ENCODE measurements at places on chromosomes 4 and X. TPM values are rescaled to one million over a fixed set of nuclear protein-coding genes. Genes with fewer than 3 reads are reported as not detected.

Gene SPANXA2
- not detected for total RNA-seq

Gene ANAPC4
- total RNA-seq: 33.9 TPM

Gene PGAM4
- total RNA-seq: not detected

Gene MCUB
- 2.9 TPM for total RNA-seq

Gene ADAM29
- total RNA-seq: not detected

Gene ZNF275
- 8.0 TPM for total RNA-seq

Gene ADGRG4
- total RNA-seq: not detected

DNA sequence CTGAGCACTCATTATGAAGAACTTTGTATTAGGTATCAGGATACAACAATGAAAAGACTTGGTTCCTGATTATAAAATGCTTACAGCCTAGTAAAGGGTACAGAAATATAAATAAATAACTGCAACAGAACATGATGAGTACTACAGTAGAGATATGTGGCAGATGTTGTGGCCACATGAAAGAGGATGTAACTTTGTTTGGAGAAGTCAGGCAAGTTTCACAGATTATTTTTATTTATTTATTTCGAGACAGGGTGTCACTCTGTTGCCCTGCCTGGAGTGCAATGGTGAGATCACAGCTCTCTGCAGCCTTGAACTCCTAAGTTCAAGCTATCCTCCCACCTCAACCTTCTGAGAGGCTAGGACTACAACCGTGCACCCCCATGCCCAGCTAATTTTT lies 15.8 kb upstream of the UBE2K start:
- H3K27ac ChIP-seq: no peak overlapping the region
- H3K27me3 ChIP-seq: no peaks in the 10 kb centered on the region
- H3K4me3 ChIP-seq: no peak overlapping the region
- DNase-seq: peak; percentile 6
- H3K4me1 ChIP-seq: no peaks in the 10 kb centered on the region

GRCh38 chr4:54566608-54567007 lies 91.1 kb upstream of the KIT start:
- no peaks in the 10 kb centered on the region for H3K4me1 ChIP-seq
- H3K27me3 ChIP-seq: no peaks in the 10 kb centered on the region
- no peak for DNase-seq
- H3K27ac ChIP-seq: no peak overlapping the region
- H3K4me3 ChIP-seq: no peak overlapping the region
- no peaks in the 10 kb centered on the region for H3K36me3 ChIP-seq

GRCh38 chr4:109810552-109811387 lies 4.8 kb upstream of the GAR1 start:
- H3K4me1 ChIP-seq: peaks cover 6% of the 10 kb centered on the region
- H3K36me3 ChIP-seq: no peaks in the 10 kb centered on the region
- no peak for DNase-seq
- no peak overlapping the region for H3K4me3 ChIP-seq
- H3K27ac ChIP-seq: no peak overlapping the region

GRCh38 chrX:8679550-8679949 lies 52.4 kb downstream of the ANOS1 start:
- H3K4me3 ChIP-seq: no peak overlapping the region
- H3K4me1 ChIP-seq: no peaks in the 10 kb centered on the region
- no peaks in the 10 kb centered on the region for H3K36me3 ChIP-seq
- no peak overlapping the region for H3K27ac ChIP-seq
- H3K27me3 ChIP-seq: no peaks in the 10 kb centered on the region

DNA sequence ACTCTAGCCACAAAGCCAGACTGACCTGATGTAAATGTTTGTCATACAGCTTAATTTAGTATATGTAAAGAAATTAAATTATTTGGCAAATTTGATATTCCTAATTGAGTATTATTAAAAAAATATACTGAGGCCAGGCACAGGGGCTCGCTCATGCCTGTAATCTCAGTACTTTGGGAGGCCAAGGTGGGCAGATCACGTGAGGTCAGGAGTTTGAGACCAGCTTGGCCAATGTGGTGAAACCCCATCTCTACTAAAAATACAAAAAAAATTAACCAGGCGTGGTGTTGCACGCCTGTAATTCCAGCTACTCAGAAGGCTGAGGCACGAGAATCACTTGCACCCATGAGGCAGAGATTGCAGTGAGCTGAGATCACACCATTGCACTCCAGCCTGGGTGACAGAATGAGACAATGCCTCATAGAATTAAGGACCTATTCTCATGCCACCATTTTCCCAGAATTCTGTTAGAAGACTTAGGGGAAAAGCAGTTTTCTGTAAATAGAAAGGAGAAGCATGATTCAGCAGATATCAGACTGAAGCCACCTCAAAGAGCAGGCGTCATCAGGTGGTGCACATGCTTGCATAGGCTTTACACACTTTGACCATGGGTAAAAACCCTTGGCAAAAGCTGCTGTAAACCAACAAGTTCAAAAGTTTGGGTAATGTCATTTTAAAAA lies 6.1 kb downstream of the UBQLN2 start:
- no peaks in the 10 kb centered on the region for H3K27me3 ChIP-seq
- DNase-seq: no peak
- H3K36me3 ChIP-seq: no peaks in the 10 kb centered on the region

DNA sequence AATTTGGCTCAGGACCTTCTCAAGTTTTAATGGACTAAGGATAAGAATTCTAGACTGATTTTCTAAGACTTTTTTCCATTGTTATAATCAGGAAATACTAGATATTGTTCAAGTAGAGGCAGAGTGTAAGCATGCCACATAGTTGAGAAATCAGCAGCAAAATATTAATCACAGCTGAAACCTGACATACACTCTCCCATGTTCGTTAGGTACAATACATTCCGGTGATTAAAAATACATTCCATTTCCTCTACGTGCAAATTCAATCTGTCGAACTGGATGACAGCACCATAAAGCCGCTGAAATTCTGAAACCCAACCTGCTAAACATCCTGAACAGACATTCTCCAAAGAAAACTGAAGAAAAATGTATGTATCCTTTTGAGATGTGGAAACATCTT lies 587.6 kb upstream of the DIPK2B start:
- H3K4me1 ChIP-seq: no peaks in the 10 kb centered on the region
- H3K36me3 ChIP-seq: no peaks in the 10 kb centered on the region
- no peaks in the 10 kb centered on the region for H3K27me3 ChIP-seq
- no peak overlapping the region for H3K27ac ChIP-seq
- no peak overlapping the region for H3K4me3 ChIP-seq

- H3K4me3 ChIP-seq: no peak overlapping the region
- no peak for DNase-seq
- H3K27ac ChIP-seq: no peak overlapping the region
Observed at GRCh38 chrX:132063862-132064261, 40.8 kb downstream of the STK26 start.

DNA sequence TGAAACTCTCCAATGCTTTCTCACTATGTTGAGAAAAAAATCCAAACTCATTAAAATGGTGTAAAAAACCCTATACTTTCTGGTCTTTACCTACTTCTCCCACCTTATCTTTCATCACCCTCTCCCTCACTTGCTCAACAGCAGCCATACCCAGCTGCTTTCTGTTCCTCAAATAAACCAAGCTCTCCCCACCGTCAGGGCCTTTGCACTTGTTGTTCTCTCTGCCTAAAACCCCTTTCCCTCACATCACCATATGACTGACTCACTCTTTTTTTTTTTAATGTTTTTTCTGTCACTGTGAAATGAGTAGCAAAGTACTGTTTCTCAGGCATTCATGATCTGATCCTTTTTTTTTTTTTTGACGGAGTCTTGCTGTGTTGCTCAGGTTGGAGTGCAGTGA lies 122.3 kb upstream of the TMEM164 start:
- no peaks in the 10 kb centered on the region for H3K27me3 ChIP-seq
- H3K27ac ChIP-seq: no peak overlapping the region
- no peak overlapping the region for H3K4me3 ChIP-seq
- DNase-seq: peak; percentile 27
- H3K4me1 ChIP-seq: no peaks in the 10 kb centered on the region

DNA sequence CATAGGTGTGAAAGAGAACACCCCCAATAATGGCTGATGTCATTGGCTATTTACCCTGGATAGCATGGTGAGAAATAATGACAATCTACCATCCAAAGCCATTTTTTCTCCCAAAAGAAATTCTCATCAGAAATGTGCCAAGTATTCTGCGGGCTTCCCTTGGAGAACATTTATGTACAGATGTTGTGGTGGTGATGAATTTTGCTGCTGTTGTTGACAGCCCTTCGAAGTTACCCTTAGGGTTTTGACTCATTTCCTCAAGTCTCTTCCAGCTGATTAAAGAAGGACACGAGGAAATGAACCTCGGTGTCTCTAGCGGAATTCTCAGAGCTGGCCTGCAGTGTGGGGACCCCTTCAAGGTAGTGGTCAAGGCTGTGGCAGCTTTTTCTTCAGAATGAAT lies 3.4 kb downstream of the KIT start:
- no peaks in the 10 kb centered on the region for H3K27me3 ChIP-seq
- H3K4me3 ChIP-seq: no peak overlapping the region
- peaks cover 33% of the 10 kb centered on the region for H3K4me1 ChIP-seq
- no peak for DNase-seq
- no peak overlapping the region for H3K27ac ChIP-seq

DNA sequence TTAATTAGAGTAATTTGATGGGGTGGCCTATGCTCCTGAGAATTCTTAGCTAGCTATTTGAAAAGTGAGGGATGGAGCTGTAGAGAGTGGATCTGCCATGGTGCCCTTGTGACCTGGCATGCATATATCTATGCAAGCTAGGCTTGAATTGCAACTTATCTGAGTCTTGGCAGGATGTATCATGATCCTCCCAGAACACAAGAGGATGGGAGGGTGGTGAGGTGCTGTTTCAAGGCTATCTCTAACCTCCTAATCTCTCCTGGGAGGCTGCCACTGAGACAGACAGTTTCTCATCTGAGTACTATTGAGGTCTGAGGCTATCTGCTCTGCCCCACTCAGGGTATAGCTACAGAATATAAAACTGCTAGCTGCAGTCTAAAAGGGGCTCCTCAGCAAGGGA lies 56.6 kb downstream of the BRCC3 start:
- no peak overlapping the region for H3K4me3 ChIP-seq
- no peak overlapping the region for H3K27ac ChIP-seq
- DNase-seq: no peak

DNA sequence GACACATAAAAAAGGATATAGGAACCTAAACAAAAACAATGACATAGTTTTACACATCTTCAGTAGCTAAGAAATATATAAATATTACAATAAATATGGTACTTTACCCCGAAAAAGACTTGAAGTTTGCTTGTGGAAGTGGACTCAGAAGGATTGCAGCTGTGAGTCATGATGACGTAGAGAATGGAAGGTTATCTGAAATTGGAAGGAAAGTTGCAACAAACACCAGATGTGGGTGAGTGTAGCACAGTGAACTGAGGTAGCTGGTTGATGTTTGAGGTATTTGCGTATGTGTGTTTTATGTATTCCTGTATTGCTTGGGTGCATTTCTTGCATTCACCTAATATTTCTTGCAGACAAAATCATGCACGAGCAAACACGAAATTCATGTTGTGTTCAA lies 113.0 kb downstream of the ARX start:
- no peaks in the 10 kb centered on the region for H3K27me3 ChIP-seq
- no peak overlapping the region for H3K4me3 ChIP-seq
- H3K36me3 ChIP-seq: no peaks in the 10 kb centered on the region
- no peak overlapping the region for H3K27ac ChIP-seq
- no peaks in the 10 kb centered on the region for H3K4me1 ChIP-seq
- no peak for DNase-seq

GRCh38 chr4:147779451-147779850 lies 47.6 kb downstream of the ARHGAP10 start:
- H3K36me3 ChIP-seq: no peaks in the 10 kb centered on the region
- peaks cover 3% of the 10 kb centered on the region for H3K4me1 ChIP-seq
- H3K27me3 ChIP-seq: no peaks in the 10 kb centered on the region
- H3K27ac ChIP-seq: no peak overlapping the region

DNA sequence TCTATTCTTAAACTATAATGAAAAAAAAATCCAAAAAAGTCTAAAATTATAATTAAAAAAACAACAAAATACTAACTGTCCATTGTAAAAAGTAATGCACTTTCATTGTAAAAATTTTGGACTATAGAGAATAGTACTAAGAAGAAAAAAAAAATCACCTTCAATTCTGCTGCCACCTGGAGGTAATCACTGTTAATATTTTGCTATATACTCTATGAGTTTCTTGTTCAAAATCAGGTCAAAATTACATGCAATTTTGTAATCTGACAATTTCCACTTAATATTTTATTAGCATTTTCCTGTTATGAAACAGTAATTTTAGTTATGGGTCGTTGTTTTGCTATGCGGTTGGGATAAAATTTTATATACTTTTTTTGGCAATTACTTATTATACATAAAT lies 62.0 kb downstream of the HTT start:
- H3K36me3 ChIP-seq: peaks cover 8% of the 10 kb centered on the region
- H3K27ac ChIP-seq: no peak overlapping the region
- peaks cover 26% of the 10 kb centered on the region for H3K4me1 ChIP-seq
- H3K27me3 ChIP-seq: no peaks in the 10 kb centered on the region
- DNase-seq: no peak
- H3K4me3 ChIP-seq: no peak overlapping the region

DNA sequence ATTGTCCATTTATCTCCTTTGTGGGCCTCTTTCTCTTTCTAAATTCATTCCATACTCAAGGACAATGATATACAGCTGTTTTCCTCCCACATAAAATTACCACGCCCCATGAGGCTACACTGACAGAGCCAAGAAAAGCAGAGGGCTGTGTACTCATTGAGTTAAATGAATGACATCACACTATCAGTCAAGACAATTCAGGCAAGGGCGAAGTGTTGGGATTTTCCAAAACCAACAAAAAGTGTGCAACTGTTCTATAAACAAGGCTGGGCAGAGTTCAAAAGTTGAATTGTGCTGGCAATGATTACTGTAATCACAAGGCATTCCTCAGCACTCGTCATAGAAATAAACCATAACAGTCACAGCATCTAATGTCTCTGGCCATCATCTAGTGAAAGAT lies 799.6 kb upstream of the DIAPH2 start:
- no peaks in the 10 kb centered on the region for H3K27me3 ChIP-seq
- H3K36me3 ChIP-seq: no peaks in the 10 kb centered on the region
- H3K4me3 ChIP-seq: no peak overlapping the region
- no peak for DNase-seq
- H3K4me1 ChIP-seq: no peaks in the 10 kb centered on the region

DNA sequence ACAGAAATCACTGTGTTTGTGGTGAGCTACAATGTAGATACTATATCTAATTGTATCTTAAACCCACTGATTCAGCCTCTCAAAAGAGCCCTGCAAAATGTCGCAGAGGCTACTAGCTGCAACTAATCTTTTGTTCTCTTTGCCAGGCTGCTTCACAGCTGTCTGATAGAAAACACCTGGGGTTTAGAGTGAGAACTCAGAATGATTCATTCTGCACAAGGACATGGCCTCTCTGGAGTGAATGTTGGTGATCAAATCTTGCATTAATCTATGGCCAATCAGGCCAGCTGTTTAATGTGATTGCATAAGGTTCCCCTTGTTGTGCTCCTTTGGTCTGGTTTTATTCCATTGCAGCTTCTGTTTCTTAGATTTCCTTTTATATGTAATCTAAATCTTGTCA lies 100.3 kb downstream of the EMCN start:
- DNase-seq: no peak
- H3K36me3 ChIP-seq: no peaks in the 10 kb centered on the region
- H3K27ac ChIP-seq: no peak overlapping the region
- H3K4me3 ChIP-seq: no peak overlapping the region
- H3K27me3 ChIP-seq: no peaks in the 10 kb centered on the region
- no peaks in the 10 kb centered on the region for H3K4me1 ChIP-seq
